MM.1S (cell line): ENCODE measurements at places on chromosomes 4 and X.

DNA sequence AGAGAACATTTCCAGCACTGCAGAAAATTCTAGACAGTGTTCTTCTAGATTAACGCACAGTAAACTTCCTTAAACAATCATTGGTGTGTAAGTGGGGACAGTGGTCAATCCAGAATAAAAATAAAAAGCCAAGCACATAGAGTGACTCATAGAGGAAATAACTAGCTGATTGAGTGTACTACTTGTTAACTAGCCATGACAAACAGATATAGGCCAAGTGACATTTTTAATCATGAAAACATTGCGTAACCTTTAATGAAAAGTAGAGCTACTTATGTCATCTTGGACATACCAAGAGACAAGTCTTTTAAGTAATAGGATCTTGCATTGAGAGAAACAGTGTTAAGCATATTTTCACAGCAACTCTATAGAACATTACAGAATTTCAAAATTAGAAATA is 233.9 kb upstream of the MAB21L2 start:
- DNase-seq: no peak
- H3K27me3 ChIP-seq: no peaks in the 10 kb centered on the region
- no peak overlapping the region for H3K4me3 ChIP-seq
- no peaks in the 10 kb centered on the region for H3K36me3 ChIP-seq
- no peak overlapping the region for H3K27ac ChIP-seq
- no peaks in the 10 kb centered on the region; the same call in 1 of the 2 replicates for H3K4me1 ChIP-seq

- no peak for DNase-seq
- no peaks in the 10 kb centered on the region for H3K27me3 ChIP-seq
- no peak overlapping the region for H3K4me3 ChIP-seq
- no peak overlapping the region for H3K27ac ChIP-seq
- no peaks in the 10 kb centered on the region for H3K4me1 ChIP-seq
- H3K36me3 ChIP-seq: no peaks in the 10 kb centered on the region
Measured at GRCh38 chr4:138573246-138573645, 331.1 kb upstream of the SLC7A11 start.

- H3K36me3 ChIP-seq: no peaks in the 10 kb centered on the region
- H3K4me1 ChIP-seq: no peaks in the 10 kb centered on the region
- no peaks in the 10 kb centered on the region for H3K27me3 ChIP-seq
- H3K27ac ChIP-seq: no peak overlapping the region
- DNase-seq: no peak
- no peak overlapping the region for H3K4me3 ChIP-seq
Measured at GRCh38 chr4:151227731-151228130, 49.2 kb upstream of the PRSS48 start.

- no peaks in the 10 kb centered on the region for H3K36me3 ChIP-seq
- H3K4me3 ChIP-seq: no peak overlapping the region
- no peak for DNase-seq
- no peaks in the 10 kb centered on the region for H3K27me3 ChIP-seq
Measured at GRCh38 chrX:13638826-13639225, 14.1 kb upstream of the TCEANC start.

- no peaks in the 10 kb centered on the region for H3K4me1 ChIP-seq
- H3K36me3 ChIP-seq: no peaks in the 10 kb centered on the region
- no peaks in the 10 kb centered on the region for H3K27me3 ChIP-seq
- H3K27ac ChIP-seq: no peak overlapping the region
- DNase-seq: no peak
Measured at GRCh38 chr4:128770807-128771206, 38.7 kb upstream of the JADE1 start.

DNA sequence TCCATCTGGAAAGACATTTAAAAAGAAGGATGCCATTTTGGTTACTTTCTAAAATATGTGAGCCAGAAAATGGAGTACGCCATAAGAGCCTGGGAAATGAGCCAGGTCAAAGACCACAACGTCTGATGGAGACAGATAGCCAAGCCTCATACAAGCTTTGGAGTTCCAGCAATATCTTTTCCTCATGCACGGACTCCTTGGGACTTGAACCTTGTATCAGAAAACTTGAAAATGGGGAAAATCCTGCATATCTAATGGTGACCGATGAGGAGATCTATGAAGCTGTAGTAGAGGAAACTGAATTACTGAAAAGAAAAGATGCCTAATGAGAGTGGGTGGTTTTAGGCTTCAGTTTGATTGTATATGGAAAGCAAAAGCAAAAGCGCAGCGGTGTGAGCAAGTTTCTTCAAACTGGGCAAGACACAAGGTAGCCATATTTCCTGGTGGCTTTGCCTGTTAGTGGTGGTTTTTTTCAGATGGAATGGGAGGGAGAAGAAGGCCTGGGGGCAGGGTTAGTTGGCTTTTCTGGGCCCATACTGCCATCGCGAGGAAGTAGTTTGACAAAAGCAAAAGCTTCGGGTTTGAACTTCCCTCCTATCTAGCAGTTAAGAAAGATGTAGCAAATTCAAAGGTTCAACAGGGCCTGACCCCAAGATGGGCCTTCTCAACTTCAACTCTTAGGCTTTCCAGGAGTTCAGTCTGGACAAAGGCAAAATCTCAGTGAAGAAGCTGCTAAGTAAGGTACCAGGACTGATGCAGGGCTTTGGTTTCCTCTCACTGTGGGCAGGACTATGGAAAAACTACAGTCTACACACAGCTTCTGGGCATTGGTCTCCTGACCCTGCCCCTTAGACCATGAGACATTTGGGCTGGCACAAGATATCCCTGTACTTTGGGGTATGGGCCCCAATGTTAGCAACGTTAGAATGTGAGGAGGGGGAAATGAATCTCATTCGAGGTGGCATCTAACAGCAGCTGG is 210.0 kb upstream of the STK26 start:
- peak overlapping the region; percentile 55 for H3K4me3 ChIP-seq
- peak; percentile 97 for DNase-seq
- H3K27ac ChIP-seq: peak overlapping the region; percentile 75
